DND-41 (cell line): ENCODE measurements at places on chromosomes 3 and 15.

GRCh38 chr3:151383956-151384355, 597 bp downstream of the P2RY12 start:
- DNase-seq, result no peak

DNA sequence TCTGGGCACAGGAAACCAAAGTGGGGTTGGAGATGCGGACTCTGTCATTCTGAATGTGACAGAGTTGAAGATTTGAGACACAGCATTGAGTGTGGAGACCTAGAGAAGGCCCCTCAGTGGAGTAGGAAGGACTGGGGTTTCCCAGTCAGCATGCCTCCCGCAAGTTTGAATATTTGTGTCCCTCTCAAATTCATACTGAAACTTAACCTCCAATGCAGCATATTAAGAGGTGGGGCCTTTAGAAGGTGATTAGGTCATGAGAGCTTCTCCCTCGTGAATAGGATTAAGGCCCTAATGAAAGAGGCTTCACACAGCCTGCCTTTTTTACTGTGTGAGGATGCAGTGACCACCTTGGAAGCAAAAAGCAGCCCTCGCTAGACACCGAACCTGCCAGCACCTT, 8.0 kb downstream of the HDDC3 start:
- no peak for DNase-seq

GRCh38 chr3:174937478-174937877, 78.3 kb downstream of the NAALADL2 start:
- DNase-seq, result no peak

GRCh38 chr3:120742849-120743365, 363 bp downstream of the GTF2E1 start:
- DNase-seq, result peak; percentile 25

- DNase-seq, result no peak
Measured at GRCh38 chr15:95329362-95329761, 1001.1 kb upstream of the NR2F2 start.

DNA sequence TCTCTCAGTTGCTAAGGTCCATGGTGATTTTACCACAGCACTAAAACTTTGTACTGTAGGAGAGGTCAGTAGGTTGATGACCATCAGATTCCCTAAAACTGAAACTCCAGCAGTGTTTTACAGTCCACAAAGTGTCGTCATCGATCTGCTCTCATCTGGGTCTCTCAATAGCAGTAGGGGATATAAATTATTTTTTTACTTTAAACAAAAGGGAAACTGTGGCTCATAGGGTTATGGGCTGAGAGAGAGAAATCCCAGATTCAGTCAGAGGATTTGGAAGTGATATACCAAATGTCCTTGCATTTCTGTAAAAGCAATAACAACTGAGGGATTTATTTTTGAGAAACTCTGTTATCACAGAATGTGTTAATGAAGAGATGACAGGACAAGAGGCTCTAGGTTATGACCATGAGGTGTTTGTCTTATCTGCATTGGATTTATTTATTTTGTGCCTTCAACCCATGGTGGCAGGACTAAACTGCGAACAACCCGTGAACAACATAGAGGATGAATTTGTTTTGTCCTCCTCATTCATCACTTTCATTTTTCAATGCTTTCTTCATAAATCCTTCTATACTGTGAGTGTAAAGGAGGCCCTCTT, 869.7 kb downstream of the OTOL1 start:
- no peak for DNase-seq

- DNase-seq, result no peak
Measured at GRCh38 chr15:77584201-77584600, 48.5 kb downstream of the LINGO1 start.

DNA sequence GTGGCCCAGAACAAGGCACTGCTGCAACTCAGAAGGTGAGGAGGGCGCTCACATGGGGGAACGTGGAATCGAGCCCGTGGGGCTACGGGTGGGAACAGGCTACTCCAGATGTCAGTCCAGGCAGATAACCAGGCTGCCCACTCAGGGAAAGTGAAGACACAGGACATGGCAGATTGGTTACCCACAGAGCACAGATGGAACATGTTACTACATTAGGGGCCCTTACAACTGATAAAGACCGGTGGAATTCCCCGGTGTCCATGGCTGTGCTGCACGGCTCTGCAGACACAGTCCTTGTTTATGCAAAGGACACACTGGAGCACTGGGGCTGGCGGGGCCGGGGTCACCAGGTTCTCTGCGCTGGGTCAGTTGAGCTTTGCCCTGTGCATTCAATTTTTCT, 36.9 kb downstream of the PCSK6 start:
- no peak for DNase-seq

DNA sequence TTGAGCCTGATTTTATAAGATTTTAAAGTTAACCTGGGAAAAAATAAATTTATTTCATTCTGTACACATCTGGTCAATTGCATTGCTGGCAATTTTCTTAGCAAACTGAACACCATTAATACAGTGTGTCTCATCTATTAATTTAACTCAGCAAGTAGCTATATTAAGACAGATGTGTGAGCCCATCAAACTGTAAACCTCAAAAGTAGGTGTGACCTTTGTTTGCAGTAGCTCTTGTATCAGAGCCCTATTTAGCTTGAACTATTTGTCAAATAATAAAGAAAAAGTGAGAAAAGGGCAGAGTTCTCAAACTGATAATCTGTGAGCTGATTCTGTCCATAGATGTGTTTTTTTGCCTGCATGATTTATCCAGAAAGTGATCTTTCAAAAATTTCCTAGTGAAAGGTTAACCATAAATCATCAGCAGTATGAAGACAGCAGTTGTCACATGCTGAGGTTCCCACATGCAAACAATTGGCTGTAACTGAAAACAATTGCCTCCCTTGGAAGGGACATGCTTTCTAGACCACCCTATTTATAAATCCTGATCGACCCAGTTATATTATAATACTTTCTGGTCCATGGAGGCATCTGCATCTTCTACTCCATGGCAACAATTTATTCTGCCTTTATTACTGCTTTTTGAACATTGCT, 646.5 kb downstream of the NSUN3 start:
- DNase-seq, result no peak

- DNase-seq, result no peak
Measured at GRCh38 chr3:152556731-152557254, 278.1 kb upstream of the P2RY1 start.

- DNase-seq, result no peak
Measured at GRCh38 chr3:33919312-33920120, 121.1 kb downstream of the PDCD6IP start.

DNA sequence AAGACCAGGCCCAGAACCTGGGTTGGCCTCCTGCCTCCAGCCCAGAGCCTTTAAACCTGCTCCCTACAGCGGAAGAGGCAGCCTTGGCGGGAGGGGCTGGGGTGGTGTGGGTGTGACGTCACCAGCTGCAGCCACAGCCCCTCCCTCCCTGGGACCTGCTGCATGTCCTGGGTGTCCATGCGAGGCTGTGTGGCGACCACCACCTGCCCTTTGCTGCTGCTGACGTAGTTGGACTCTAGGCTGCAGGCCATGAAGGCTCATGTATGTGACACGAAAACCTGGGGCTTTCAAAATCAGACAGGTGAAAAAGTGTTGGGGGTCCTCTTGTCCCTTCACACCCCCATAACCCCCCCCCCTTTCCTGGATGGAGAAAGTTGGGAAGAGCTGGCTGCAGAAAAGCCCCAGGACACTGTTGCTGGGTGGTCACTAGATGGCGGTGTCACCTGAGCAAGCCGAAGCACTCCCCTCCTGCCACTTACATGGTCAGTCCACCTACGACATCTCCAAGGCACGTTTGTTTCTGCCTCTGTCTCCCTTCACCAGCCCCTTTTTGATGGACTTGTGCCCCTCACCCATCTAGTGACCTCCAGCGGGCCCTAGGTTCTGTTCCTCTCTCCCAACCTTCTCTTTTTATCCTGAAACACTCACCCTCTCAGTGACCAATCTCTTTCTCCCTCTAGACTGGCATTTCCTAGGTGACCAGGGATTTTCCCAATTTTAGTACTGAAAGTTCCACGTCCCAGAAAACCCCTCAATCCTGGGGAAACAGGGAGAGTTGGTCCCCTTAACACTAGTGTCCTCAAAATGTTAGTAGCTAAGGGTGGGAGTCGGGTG, 35.2 kb downstream of the SLC6A20 start:
- peak; percentile 40 for DNase-seq

- no peak for DNase-seq
Measured at GRCh38 chr15:71133747-71134472, 18.6 kb downstream of the THSD4 start.

DNA sequence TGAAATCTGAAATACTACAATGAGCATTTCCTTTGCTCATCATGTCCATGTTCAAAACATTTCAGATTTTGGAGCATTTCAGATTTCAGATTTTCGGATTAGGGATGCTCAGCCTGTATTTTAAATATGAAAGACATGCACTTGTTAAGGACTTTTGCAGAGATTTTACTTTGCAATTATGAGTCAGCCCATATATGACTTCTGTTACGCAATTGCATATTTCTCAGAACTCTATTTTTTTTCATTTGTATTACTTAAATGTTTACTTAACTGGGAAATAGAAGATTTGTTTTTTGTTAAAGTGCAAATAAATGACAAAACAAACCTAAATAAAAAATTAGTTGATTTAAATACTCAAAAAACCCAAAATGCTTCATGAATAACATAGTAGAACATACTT, 376.2 kb downstream of the ZBTB20 start:
- no peak for DNase-seq

GRCh38 chr3:113084777-113085176, 94.0 kb downstream of the GTPBP8 start:
- DNase-seq, result no peak

GRCh38 chr3:133831966-133832801, 26.6 kb downstream of the SRPRB start:
- no peak for DNase-seq

DNA sequence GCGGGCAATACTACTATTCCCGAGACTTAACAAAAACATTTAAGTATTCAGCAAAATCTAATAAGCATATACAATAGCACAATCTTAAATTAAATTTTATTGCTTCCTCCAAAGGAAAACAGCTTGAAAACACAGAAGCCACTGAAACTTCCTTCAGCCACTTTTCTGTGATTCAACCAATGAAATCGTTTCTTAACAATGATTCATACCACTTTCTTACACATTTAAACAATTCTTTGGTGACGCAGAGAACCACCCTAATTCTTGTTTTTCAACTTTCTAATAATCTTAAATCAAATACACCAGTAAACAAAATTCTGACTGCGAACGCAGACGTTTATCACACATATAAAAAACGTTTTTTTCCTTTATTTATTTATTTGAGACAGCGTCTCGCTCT, 4.1 kb downstream of the TJP1 start:
- no peak for DNase-seq

DNA sequence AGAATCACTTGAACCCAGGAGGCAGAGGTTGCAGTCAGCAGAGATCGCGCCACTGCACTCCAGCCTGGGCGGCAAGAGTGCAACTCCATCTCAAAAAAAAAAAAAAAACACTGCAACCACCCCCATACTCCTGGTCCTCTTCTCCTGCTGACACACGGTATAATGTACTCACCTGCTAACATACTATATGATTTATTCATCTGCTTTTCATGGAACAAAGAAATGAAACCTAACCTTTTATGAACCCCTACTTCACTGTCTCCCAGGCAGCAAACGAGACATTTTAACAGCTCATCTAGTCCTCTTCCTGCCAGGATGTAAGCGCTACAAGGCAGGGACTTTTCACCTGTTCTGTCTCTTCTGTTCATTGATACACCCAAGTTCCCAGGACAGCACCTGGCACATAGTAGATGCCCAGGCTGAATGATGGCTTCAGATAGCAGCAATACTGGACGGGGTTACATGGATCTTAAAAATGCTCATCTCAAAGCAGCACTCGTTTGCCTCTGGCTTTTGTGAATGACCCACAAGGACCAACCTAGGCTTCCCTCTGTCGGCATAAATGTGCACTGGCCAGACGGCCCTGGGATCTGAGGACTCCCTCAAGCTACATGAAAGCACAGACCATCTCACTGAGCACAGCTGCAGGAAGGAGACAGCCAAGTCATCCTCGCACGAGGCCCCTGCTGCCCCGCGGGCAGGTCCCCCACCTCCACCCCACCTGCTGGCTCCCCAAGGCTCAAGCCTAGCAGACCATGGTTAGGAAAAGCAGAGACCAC, 20.3 kb downstream of the XXYLT1 start:
- peak; percentile 2 for DNase-seq

DNA sequence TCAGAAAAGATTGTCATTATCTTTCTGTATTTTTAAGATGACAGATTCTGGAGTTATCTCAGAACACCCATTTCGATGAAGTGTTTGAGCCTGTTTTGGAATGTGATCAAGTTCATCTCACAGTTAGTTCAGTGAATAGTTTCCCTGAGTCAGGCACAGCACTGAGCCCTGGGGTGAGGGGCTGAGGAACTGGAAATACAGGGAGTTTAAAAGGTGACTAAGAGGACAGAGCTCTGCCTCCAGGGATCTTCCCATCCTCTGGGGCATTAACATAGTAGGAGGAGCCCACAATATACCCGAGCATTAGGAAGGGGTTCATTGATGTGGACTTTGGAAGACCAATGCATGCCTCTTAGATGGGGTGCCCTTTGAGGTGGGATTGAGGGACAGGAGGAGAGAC, 355.1 kb downstream of the CLSTN2 start:
- DNase-seq, result no peak

- no peak for DNase-seq
Measured at GRCh38 chr3:171184372-171184771, 157.9 kb upstream of the SLC2A2 start.

DNA sequence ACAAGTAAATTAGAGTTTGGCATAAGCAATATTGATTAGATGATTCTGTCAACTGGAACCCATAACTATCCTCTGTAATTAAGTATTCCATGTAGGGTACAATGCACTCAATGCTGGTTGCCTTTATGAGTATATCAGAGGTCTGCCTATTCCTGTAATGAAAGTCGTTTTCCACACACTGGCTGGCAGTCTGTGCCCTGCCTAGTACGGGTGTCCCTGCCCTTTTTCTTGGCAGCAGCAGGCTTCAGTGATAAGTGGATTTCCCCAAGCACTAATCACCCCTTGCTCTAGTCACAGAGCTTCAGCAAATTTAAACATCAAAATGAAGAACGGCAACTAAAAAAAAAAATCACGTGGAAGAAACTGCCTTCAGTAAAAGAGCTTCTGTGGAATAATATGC, 294.8 kb upstream of the STT3B start:
- DNase-seq, result no peak

- no peak for DNase-seq
Measured at GRCh38 chr3:42730294-42730693, 27.7 kb upstream of the HHATL start.

DNA sequence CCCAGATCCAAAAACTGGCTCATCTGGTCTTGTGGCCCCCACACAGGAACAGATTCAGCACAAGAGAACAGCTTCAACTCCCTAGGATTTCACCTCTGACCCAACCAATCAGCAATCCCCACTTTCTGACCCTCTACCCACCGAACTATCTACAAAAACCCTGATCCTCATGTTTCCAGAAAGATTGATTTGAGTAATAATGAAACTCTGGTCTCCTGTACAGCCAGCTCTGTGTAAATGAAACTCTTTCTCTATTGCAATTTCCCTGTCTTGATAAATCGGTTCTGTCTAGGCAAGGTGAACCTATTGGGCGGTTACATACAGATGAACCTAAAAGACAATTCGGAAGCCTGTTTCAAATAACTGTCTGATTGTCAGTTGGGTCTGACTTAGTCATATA, 847.6 kb upstream of the ALCAM start:
- DNase-seq, result no peak
